ENCODE measurements at places on chromosomes 1 and 21.

DNA sequence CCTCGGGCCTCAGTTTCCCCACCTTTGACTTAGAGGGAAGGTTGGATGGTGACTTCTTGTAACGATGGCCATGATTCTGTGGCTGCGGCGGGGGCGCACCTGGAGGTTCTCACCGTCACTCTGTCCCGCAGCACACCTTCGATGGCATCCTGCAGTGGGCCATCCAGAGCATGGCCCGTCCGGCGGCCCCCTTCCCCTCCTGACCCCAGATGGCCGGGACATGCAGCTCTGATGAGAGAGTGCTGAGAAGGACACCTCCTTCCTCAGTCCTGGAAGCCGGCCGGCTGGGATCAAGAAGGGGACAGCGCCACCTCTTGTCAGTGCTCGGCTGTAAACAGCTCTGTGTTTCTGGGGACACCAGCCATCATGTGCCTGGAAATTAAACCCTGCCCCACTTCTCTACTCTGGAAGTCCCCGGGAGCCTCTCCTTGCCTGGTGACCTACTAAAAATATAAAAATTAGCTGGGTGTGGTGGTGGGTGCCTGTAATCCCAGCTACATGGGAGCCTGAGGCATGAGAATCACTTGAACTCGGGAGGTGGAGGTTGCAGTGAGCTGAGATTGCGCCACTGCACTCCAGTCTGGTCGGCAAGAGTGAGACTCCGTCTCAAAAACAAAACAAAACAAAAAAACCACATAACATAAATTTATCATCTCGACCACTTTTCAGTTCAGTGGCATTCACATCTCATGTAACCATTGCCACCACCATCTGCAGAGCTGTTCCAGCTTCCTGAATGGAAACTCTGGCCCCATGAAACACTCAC lies 2.1 kb upstream of the PFKL start:
- DNase-seq: peak; percentile 91

- DNase-seq: no peak
Observed at GRCh38 chr1:36692465-36693160, 209.9 kb upstream of the CSF3R start.

GRCh38 chr1:43255438-43256210 lies 14.2 kb upstream of the TMEM125 start:
- no peak for DNase-seq

GRCh38 chr1:99781798-99782197 lies 15.4 kb upstream of the FRRS1 start:
- peak; percentile 50 for DNase-seq

DNA sequence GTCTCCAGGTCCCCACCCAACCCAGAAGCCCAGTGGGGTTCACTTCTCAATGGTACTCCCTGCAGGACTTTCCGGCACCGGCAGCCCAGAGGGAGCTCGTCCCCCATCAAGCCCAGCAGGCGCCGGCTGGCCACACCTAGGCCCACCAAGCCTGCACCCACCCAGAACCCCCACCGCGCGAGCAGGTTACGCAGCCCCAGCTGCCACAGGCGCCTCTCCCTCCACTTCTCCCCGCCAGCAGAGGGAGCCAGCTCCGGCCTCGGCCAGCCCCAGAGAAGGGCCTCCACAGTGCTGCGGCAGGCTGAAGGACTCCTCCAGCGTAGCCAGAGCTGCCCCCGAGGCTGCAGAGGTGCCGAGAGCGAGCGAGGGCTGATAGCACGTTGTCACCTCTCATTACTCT lies 722.3 kb downstream of the PLA2G4A start:
- DNase-seq: no peak

- no peak for DNase-seq
Observed at GRCh38 chr1:14440731-14441130, 157.8 kb upstream of the KAZN start.

DNA sequence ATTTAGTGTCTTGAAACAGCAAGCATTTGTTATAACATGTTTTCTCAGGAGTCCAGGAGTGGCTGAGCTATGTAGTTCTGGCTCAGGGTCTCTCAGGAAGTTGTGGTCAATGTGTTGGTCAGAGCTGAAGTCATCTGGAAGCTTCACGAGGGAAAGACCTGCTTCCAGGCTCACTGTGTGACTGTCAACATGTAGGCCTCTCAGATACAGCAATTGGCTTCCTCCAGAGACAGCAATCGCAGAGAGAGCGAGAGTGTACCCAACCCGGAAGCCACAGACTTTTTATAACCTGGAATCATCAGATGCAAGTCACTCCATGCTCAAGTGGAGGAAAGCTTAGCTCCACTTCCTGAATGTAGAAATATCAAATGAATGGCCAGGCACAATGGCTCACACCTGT lies 40.9 kb downstream of the TNFRSF9 start:
- DNase-seq: peak; percentile 63

DNA sequence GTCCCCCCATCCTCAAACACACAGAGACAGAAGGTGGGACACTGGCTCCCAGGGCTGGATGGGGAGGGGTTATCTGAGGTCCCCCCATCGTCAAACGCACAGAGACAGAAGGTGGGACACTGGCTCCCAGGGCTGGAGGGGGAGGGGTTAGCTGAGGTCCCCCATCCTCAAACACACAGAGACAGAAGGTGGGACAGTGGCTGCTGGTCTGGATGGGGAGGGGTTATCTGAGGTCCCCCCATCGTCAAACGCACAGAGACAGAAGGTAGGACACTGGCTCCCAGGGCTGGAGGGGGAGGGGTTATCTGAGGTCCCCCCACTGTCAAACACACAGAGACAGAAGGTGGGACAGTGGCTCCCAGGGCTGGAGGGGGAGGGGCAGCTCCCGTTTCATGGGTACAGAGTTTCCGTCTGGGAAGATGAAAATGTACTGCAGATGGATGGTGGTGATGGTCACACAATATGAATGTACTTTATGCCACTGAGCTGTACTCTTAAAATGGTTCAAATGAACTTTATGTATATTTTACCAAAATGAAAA lies 69.2 kb downstream of the SCCPDH start:
- DNase-seq: no peak

GRCh38 chr1:202167708-202168415 lies 7.5 kb upstream of the PTPN7 start:
- DNase-seq: no peak

DNA sequence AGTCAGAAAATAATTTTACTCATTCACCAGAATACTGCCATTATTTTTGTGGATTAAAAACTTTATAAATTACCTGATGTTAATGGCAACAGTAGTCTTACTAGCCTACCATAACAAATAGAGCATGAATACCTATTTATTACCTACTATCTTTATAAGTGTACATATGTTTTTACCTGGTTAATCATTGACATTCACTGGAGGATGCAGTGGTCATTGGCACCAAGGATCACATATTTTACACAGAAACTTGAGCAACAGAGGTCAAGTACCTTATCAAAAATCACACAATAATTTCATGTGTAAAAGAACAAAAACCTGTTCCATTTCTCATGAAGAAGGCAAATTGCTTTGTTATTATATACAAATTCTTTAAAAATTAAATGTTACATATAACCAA lies 1284.9 kb upstream of the NCAM2 start:
- DNase-seq: no peak

DNA sequence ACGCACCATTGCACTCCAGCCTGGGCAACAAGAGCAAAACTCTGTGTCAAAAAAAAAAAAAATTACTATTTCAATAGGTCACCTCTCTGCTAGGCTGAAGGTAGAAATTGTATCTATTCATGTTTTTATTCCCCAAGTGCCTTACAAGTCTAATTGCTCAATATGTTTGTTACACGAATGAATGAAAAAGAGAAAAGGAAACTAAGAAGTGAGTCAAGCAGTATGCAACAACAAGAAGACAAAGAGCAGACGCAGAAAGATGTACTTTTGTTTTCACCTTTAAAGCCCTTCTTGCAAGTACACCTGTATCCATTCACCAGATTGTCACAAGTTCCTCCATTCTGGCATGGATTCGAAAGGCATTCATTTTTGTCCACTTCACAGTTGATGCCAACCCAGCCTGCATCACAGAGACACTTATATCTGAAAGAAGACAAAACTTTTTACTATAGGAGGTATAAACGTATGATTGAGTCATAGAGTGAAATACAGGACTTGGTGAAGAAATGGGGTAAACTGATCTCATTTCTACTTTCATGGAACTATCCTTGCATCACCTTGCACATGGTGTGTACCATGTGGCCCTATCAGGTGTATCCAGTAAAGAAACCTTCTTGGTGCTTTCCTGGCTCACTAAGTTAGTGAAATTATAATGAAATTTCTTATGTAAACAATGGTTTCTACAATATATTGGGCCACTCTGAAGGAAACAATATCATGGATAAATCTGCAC lies 57.1 kb upstream of the ADAM30 start:
- DNase-seq: no peak

- DNase-seq: no peak
Observed at GRCh38 chr1:204709021-204709420, 23.5 kb upstream of the LRRN2 start.

DNA sequence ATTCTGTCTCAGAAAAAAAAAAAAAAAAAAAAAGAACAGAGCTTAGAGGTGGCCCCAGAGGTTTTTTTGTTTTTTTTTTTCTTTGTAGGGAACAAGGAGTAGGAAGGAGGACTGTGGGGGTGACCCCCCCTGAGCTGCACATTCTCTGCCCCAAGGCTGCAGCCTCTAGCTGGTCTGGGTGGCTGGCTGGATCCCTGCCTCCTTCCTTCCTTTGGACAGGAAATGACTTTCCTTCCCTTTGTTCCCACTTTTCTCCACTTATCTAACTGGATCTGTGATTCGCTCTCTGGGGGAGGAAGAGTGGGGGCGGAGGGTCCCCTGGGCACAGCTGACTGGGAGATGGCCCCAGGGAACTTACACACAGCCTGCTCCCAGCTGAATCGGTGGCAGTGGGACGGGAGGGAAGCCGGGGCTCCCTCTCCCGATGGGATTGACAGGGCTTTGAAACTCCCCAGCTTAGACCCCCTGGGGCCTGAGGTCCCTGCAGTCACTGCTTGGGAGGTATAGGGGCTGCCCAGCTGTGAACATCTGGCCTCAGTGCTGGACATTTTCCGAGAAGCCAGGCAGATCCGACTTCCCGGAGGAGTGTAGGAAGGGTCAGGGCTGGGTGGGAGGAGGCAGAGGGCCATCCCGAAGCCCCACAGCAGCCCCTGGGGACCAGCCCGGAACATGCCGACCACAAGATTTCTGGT lies 2.1 kb downstream of the FBLIM1 start:
- no peak for DNase-seq

- peak; percentile 91 for DNase-seq
Observed at GRCh38 chr1:182149411-182149965, 88.0 kb upstream of the ZNF648 start.

GRCh38 chr1:227781314-227781930 lies 34.1 kb upstream of the PRSS38 start:
- DNase-seq: no peak

DNA sequence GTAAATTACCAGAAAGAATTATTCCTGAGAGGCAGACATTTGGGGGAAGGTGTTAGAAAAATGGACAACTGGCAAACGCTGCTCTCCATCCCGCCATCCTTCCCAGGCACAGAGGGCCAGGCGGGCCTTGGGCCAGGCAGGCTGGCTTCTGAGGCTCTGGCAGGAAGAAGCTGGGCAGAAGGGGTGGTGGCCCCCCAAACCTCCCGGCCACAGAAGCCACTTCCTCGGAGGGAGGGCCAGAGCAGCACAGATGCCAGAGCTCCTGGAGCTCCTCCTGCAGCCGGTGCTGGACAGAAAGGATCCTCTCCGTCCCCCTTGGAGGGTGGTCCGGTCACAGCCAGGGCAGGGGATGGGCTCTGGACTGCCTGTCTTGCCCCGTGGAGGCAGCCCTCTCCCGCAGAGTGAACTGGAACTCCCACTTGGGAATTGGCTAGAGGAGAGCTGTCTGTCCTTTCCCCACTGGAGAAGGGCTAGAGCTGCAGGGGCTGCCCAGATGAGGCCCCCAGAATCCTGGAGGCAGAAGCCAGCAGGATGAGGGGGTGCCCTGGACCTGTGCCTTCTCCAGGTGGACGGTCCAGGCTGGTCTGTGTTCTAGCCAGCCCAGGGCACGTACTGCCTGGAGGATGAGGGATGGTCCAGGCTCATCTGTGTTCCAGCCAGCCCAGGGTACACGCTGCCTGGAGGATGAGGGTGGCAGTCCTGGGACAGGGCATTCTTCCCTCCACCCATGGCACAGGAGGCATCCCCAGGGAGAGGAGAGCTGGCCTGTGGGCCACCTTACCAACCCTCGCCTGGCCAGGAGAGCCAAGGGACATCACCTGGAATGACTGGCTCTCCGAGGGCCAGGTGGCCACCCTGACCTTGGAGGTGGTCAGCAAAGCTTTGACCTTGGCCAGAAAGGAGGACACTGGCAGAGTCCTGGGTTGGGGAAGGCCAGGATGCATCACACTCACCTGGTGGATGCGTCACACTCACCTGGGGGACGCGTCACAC lies 47.4 kb upstream of the ACTRT2 start:
- peak; percentile 59 for DNase-seq

DNA sequence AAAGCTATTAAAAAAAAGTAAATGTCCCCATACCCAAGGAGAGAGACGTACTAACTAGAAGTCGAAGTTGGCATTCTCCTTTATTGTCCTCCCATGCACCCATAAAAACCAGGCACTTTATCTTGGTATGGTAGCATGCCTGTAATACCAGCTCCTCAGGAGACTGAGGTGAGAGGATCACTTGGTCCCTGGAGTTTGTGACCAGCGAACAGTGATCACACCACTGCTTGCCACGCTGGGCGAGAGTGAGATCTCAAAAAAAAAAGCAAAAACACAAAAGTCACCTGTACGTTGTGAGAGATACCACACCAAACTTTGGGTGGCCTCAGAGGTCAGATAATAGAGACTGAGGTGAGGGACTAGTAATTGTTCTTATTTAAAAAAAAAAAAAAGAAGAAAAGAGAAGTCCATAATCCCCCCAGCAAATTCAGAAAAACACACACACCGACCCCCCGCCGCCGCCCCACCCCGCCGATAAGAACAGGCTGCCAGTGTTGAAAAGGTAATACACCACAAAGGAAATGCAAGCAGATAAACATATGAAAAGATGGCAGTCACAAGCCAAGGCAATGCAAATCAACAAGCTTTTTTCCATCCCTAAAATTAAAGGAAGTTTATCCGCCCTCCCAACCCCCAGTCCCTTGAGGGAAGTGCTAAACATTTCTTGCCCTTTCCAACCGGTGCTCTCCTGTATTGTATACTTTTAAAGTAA lies 3.6 kb downstream of the L1TD1 start:
- DNase-seq: no peak

DNA sequence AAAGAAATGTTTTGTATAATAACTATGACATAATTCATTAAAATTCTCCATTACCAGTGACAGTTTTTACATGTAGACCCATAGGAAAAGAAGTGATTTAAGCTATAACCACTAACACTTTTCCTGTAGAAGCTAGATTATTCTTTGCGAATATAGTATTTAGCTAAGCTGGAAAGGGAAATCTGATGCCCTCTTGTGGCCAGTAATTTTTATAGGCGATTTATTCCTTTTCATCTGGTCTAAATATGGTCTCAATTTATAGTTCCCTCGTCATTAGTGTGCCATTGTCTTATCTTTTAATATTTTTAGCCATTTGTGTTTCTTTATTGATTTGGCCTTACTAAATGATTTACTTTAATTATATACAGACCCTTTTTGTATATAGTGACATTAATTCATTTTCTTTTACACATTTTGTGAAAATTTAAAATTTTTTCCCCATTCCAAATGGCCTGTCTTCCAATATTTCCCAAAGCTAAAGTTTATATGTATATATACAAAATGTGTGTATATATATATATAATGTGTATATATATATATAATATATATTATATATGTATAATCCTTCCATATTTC lies 26.7 kb downstream of the BTG3 start:
- DNase-seq: peak; percentile 76
